ENCODE measurements at places on chromosomes 1 and 21. TPM values are rescaled to one million over a fixed set of nuclear protein-coding genes. Genes with fewer than 3 reads are reported as not detected.

Gene S100A2
- 1.6 TPM for total RNA-seq

Gene KIF17
- 0.13 TPM for total RNA-seq

Gene POU3F1
- total RNA-seq = not detected

Gene LCE1C
- total RNA-seq = not detected

Gene HTR1D
- 0.42 TPM for total RNA-seq

Gene GLUL
- 411 TPM for total RNA-seq

Gene TAS1R1
- 0.07 TPM for total RNA-seq

Gene NKAIN1
- not detected for total RNA-seq

- DNase-seq = no peak
Observed at GRCh38 chr1:208979776-208980175, 603.7 kb upstream of the CAMK1G start.

DNA sequence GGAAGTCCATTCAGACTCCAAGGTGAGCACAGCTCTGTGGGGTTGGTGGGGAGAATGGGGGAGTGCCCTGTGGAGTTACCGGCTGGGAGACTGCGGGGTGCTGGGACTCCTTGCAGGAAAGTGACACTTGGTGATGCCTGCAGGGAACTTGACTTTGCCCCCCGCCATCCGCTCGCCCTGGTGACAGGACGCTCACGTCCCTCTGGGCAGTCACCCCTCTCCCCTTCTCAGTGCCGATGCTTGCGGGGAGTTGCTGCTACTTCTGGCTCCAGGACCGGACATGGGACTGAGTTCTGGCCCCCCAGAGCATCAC is 209.5 kb upstream of the C1orf174 start:
- no peak for DNase-seq

- no peak for DNase-seq
Observed at GRCh38 chr1:8679395-8679800, 138.0 kb downstream of the RERE start.

DNA sequence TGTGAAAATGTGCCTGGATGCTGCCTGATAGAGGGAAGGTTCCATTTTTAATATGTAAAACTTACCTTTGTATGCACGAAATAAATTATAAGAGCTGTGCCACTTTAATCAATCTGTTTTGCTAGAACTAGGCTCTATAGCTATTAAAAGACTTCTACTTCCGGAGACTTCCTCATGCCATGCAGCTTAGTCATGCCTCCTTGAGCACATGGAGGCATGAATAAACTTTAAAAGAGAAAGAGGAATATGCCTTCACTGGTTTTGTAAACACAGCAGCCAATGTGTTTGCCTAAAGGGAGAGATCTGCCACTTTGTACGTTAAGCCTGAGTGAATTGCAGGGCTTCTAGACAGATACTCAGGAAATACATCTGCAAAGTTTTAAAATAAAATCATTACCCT is 604.6 kb downstream of the LRRIQ3 start:
- peak; percentile 24 for DNase-seq

DNA sequence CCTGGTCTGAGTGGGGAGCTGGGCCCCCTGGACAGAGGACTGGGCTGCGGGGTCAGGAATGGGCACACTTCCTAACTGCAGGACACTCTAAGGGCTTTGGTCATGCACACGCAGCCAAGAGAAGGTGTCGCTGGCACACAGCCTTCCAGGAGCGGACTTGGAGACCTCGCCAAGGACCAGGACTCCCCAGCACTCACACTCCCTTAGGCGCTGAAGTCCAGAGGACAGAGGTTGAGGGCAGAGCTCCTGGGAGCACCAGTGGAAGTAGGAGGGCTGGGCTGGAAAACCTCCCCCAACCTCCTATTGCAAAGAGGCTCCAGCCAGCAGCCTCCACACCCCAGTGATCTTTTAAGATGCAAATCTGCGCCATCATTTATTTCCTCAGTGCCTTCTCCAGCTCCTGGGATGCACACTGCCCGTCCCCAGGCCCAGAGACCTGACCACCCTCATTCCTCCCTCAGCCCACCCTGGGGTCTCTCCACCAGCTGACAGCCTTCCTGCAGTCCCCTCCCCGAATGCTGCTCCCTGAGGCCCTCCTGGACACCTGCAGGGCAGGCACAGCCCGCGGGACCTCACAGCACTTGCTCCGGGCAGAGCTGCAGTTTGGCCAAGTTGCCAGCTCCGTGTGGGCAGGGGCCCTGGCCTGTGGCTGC is 3.0 kb downstream of the TSPEAR start:
- no peak for DNase-seq

- DNase-seq = no peak
Observed at GRCh38 chr1:149915429-149916192, 2.0 kb downstream of the SV2A start.

GRCh38 chr1:78170859-78171258 is 125.1 kb downstream of the GIPC2 start:
- no peak for DNase-seq

DNA sequence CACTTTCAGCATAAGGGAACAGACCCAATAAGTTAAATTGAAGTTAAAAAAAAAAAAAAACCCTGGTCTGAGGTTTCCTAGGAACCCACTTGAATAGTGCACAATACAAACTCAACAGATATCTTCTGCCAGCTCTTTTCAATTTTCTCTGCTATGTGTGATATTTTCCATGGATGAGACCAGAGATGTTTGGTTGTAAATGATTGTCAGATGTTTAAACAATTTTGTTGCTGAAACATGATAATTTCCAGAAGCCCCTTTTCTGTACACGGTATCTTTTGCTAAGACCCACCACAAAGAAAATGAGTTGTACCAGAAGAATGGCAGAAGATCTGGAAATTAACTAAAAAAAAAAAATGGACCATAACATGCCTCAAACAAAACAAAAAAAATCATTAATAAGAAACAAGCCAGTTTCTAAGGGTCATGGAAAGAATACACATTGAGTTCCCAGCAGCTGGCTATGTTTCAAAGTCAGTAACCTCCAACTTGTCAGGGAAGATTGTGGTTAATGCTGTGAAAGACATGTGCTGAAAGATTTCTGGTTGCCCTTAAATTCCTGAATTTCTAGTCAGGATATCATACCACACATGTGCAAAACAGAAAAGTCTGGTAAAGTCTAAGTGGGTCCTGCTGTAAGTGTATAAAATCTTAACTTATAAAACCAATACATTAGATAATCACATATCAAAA is 35.6 kb upstream of the MGST3 start:
- DNase-seq = no peak

- DNase-seq = no peak
Observed at GRCh38 chr1:240171907-240172306, 80.2 kb downstream of the FMN2 start.

DNA sequence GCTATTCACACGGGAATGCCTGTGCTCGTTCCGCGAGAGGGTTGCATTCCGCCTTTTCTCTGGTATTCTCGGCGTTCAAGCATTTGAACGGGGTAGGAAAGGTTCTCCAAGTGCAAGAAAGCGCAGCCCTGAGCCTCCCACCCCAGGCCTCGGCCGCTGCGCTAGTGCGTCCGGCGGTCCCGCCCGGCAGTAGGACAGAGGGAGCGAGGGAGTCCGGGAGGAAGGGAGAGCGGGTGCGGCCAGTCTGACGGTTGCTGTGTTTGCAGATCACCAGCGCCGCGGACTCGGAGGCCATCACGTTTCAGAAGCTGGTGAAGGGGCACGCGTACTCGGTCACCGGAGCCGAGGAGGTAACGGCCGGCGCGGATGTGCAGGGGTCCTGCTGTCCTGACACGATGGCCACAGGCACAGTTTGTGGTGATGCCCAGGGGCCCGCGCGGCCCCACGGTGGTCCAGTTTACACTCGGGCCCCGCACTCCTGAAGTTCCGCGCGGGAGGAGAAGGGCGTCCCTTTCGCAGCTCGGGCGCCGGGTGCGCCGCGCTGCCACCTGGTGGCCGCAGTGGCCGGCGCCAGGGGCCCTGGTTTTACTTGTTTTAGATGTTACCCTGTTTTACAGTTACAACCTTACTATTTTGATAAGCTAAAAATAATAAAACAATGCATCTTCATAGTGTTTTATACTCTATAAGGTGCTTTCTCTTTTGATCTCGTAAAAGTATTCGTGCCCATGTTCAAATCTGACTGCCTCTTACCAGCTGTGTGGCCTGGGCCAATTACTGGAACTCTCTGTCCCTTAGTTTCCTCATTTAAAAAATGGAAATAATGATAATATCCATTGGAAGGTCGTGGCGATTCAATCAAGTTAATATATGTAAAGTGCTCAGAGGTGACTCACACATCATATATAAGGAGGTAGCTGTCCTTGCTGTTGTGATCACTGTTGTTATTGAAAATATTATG is 36.7 kb downstream of the CAPN2 start:
- no peak for DNase-seq

DNA sequence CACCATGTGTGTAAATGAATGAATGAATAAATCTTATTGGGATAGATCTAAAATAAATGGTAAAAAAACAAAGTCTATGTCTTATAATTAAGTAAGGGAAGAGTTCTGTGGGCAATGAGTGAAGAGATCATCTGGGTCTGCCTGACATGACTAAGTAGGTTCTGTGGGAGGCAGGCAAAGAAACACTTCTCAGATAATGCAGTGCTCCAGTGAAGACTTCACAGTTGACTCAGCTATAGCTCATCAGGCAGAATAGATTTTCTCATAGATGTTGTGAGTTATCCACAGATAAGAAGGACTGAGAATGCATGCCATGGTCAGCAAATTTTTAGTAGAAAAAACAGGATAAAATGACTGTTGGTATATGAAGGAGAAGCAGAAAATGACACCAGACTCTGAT is 12.4 kb downstream of the KRTAP22-2 start:
- DNase-seq = no peak

DNA sequence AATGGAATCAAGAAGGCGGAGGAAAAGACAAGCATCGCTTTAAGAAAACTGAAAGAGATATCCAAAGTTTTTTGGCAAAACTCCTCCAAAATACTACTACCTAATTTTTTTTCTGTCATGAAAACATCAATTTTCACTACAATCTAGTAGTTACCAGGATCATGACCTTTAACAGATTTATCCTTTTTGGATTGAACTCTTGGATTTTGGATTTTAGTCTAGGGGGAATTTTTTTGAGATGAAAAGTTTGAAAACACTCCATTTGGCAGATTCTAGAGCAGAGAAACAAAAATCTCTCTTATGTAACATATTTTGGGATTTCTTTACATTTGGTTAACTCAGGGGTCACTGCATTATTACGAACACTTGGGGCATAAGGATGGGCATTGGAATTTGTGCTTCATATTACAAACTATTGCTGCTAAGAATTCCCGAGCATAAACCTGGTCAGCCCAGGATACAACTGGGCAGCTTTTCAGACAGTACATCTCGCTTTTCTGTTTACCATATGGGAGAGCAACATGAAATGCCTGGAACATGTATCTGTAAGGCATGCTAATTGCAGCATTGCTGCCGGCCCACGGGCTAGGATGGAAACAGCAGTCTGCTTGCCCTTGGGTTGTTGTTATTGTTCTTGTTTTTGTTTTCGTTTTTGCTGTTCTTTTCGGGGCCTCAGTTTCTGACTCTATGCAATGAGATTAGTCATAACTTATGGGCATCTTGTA is 264.3 kb downstream of the RHOU start:
- no peak for DNase-seq

DNA sequence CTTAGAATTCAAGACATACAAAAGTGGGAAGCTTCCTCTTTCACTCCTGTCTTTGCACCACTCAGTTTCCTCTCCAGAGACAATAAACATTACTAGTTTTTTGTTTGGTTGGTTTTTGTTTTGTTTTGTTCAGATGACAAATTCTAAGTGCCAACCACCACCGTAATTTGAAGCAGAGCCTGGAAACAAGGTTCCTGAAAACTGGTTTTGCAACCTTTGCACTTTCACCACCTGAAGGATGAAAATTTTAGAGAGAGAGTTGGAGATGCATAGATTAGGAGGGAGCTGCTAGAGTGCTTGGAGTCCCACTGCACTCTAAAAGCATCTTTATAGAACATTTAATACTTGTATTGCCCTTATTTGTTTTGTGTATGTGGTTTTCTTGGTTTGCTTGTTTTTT is 20.2 kb upstream of the MGST3 start:
- DNase-seq = no peak

DNA sequence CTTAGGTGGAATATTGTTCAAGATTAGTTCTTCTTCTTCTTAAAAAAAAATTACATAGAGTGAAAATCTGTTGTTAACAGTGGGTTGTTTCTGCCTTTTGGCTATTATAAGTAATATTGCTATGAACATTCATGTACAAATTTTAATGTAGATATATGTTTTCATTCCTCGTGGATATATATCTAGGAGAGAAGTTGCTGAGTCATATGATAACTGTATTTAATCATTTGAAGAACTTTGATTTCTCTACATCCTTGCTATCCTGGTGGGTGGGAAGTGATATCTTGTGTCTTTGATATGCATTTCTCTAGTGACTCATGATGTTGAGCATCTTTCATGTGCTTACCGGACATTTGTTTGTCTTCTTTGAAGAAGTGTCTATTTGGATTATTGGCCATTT is 29.9 kb downstream of the MAST2 start:
- DNase-seq = no peak

DNA sequence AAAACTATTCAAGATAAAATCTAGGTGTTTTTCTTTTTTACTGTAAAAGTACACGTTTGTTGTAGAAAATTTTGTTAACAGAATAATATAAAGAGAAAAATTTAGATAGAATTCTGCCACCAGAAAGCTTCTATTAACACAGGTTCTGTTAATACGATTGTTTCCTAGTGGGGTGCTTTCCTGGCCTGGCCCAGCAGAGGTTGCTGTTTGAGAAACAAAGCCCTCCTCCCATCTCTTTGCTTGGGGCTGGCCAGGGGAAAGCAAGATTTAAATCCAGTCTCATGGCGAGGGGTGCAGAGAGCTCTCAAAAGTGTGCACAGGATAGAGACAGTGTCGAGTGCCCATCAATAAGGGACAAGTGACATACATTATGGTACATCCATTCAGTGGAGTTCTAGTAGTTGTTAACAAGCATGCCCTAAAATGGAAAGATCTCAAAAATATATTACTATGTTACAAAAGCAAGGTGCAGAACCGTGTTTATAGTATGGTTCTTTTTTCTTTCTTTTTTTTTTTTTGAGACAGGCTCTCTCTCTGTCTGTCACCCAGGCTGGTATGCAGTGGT is 14.6 kb upstream of the ACBD3 start:
- DNase-seq = no peak

DNA sequence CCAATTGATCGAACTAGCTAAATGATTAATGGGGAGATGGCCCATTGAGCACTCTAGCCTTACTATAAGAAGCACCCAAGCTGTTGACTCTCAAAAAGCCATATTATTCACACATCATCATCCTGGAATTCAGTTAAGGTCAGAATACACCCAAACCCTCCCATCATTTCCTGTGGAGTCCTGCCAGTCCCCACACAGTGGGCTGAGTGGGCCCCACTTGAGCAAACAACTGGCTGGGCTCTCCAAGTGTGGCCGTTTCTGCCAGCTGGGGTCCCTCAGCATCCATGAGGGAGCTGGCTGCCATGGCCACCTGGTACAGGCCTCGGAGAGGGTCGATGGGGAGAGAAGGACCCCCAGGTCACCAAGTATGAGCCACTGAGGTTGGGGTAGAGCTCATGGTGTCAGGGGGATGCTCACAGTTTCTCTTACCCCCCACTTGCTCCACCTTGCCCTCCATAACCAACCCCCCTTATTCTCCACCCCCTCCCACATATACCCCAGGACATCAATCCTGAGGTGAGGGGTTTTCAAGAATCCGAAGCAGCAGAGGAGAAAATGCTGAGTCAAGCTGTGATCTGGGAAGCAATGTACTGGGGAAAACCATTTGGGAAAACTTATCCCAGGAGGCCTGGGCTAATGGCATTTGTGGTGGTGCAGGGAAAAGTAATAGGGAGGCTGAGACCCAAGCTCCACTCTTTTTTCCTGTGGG is 60.3 kb downstream of the UBE2T start:
- DNase-seq = peak; percentile 41

GRCh38 chr1:167770127-167770526 is 48.3 kb downstream of the MPZL1 start:
- DNase-seq = no peak
